ENCODE measurements at places on chromosomes 16 and 17.

GRCh38 chr16:74580833-74581232, 26.1 kb downstream of the GLG1 start:
- no peak for DNase-seq

- no peak for DNase-seq
These were observed 331.4 kb upstream of the CDH5 start for GRCh38 chr16:66035096-66035495.

GRCh38 chr17:48254896-48255295, 147.3 kb downstream of the SNX11 start:
- no peak for DNase-seq

GRCh38 chr17:71168053-71168741, 952.6 kb upstream of the SOX9 start:
- DNase-seq, result no peak

GRCh38 chr17:62994931-62995330, 28.9 kb downstream of the TANC2 start:
- DNase-seq, result no peak

DNA sequence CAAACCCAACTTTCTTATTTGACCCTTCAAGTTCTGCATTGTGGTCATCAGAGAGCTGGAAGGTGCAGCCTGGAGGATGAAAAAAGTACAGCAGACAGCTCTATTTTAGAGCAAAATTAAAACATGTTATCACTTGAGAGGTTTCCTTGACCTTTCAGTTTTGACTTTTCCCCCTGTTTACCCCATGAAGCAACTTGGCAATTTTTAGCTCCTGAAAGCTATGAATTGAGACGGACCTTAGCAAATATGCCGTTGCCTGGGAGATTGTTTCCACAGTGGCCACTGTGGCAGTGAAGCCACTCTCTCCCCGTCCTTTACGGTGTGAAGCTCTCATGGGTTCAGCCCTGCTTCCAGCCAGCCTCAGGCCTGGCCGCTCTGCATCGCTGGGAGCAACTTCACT, 398.6 kb downstream of the CPPED1 start:
- DNase-seq, result no peak

Measured in stimulated activated CD8-positive, alpha-beta memory T cell treated with anti-CD3 and anti-CD28 coated beads, Interleukin-15, amount 100 ng/mL, for 1 hour (primary cell).